ENCODE measurements at places on chromosomes 3 and 15. TPM values are rescaled to one million over a fixed set of nuclear protein-coding genes. Genes with fewer than 3 reads are reported as not detected.

KCNAB1 gene
- not detected for total RNA-seq

SERPINI1 gene
- total RNA-seq, result 1.4 TPM

UPK1B gene
- total RNA-seq, result not detected

GALNT15 gene
- 82.4 TPM for total RNA-seq

CAND2 gene
- 0.98 TPM for total RNA-seq

CHRNA7 gene
- 0.17 TPM for total RNA-seq

FHIT gene
- 0.76 TPM for total RNA-seq

XCR1 gene
- total RNA-seq, result not detected

PLA1A gene
- total RNA-seq, result 7.3 TPM

PYGO1 gene
- total RNA-seq, result 0.26 TPM

SNTN gene
- not detected for total RNA-seq

CLDN11 gene
- 90.1 TPM for total RNA-seq

TERC gene
- total RNA-seq, result 47.0 TPM

FOXB1 gene
- total RNA-seq, result not detected
